ENCODE measurements at places on chromosomes 1 and 21.

- no peak for DNase-seq
Measured at GRCh38 chr1:56921479-56921878, 44.3 kb downstream of the C8B start.

GRCh38 chr21:32674731-32675130, 53.1 kb downstream of the SYNJ1 start:
- no peak for DNase-seq

DNA sequence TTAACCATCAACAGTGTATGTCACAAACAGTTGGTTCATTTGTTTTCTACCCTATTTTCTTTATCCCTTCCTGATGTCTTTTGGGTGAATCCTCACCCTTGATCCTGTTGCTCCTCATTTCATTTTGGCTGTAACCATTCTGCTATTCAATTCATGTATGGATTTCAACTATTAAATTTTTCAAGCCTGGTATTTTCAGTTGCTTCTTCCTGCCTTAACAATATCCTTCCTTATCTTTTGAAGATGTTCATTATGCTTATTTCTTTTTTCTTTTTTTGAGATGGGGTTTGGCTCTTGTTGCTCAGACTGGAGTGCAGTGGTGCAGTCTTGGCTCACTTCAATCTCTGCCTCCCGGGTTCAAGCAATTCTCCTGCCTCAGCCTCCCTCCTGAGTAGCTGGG, 2.8 kb upstream of the RNU5D-1 start:
- DNase-seq = no peak

DNA sequence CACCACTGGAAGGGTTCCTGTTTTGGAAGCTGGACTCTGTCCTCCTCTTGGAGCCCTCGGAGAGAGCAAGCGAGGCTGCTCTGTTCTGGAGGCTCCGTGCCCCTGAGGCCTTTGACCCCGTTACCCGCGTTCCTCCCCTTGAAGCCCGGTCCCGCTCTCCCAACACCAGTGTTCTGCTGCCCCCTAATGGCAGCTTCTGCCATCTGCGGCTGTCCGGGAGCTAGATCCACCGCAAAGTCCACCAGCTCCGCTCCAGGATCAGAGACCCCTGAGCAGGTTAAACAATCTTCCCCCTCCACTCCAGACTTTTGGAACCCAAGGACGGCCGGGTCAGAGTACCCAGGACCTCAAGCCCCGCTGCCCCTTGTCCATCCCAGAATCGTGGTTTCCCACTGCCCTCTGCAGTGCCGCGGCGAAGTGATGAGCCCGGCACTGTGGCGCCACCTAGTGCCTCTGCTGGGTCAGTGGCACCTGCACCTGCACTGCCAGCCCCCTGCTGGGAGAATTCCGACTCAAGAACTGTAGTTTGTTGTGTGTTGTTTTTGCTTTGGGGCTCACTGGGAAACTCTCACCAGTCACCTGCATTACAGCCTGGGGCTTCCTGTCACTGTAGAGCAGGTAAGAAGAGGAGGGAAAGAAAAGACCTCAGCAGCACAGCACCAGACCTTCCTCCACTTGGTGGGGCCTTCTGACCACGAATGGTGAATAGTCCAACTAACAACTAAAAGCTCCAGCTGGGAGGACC, 63.5 kb upstream of the NFASC start:
- DNase-seq = peak; percentile 97

- no peak for DNase-seq
Measured at GRCh38 chr1:114503916-114504422, 7.0 kb downstream of the TRIM33 start.

- no peak for DNase-seq
Measured at GRCh38 chr21:17631195-17631594, 18.5 kb upstream of the BTG3 start.

- DNase-seq = peak; percentile 89
Measured at GRCh38 chr1:11719313-11720032, 16.5 kb upstream of the AGTRAP start.

DNA sequence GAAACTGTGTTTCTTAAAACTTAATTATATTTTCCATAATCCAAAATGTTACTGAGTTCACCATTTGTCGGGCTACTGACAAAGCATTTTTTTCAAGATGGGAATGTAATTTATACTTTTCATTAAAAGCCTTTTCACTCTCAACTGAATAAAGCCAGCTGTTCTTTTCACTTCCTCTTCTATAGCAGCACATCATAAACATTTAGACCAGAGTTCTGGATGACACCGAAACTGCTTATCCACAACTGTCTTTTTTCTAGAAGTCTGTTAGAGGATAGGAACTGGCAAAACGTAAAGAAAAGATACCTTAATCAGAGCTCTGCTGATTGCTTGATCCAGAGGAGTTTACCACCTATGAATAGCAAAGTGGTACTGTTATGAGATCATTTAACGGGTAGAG, 594.7 kb downstream of the ADGRL2 start:
- no peak for DNase-seq

DNA sequence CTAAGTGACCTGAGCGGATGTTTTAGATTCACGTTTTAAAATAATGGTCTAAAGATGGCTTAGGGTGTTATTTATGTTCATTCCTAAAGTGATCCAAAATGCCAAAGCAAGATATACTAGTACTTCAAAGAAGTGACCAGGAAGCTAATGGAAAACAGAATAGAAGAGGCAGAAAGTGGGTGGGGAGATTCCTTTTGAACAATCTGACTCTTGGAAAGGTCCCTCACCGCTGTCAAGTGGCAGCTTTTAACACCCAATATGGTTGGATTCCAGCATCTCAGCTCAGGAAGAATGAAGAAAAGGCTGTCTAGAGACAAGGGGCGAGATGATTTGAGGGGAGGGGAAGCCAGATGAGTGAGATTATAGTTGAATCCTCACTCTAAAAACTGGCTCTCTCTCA, 90.3 kb downstream of the SCMH1 start:
- DNase-seq = no peak

GRCh38 chr1:202221911-202222909, 28.6 kb downstream of the LGR6 start:
- DNase-seq = peak; percentile 50

DNA sequence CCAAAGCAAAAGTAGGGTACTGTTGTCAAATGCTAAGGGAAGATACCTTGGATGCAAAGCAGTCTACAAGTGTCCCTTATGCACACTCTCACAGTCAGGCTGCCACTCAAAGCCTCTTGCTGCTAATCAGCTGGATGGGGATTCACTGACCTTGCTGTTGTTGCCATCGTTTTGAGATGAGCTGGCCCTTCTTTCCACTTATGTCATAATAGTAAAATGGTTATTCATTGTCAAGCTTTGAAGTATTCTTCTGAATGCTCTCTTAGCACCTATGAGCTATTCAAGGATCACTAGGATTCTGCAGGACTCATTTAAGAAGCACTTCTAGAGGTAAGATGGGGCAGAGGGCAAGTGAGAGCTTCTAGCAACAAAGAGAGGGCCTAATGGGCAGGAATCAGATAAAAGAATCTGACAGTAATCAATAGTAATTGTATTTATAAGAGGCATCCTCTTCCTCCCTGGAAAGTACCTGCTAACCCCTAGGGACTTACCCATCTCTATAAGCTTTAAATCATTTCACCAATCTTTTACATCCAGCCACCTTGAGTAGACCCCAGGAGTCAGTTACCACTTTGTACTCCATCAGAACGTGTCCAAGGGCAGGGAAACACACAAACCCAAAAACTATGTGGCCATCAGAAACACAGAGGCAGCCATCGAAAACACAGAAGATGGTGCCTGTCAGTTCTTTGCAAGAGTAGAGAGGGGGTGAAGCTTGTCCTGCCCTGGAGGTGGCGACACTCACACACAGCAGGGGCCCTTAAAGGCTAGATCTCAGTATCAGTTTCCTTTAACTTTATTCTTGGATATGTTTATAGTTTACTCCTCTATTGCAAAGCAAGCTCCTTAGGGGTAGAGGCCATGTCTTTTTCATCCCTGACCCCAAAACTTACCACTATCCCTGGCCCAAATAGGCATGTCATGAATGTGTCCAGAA, 103.7 kb upstream of the NFIA start:
- no peak for DNase-seq
